ENCODE measurements at places on chromosomes 11 and 22.

DNA sequence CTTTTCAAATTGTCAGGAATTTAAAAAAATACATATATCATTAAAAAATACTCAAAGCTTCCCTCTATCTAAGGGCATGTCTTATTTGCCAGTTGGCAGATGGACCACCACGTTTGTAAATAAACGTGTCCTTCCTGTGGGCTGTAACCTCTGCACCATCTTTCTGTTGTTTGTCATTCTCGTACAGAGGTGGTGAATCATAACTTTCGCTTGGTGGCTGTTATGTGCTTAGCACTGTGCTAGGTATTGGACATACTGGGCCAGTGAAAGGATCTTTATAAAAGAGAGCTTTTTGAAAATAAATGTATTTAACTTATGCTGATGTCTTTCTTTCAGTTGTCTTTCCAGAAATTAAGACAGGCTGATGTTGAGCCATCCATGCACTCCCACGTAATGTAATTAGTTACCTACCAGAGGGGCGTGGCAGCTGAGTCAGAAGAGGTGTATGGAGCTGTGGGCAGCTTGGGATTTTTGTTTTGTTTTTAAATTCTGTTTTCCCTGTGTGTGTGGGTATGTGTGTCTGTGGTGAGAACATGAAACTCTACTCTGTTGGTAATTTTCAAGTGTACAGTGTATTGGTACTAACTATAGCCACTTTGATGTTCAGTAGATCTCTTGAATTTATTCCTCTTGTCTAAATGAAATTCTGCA, 62.7 kb downstream of the TECTA start:
- DNase-seq: no peak

GRCh38 chr11:87125257-87125656, 87.5 kb downstream of the TMEM135 start:
- no peak for DNase-seq

DNA sequence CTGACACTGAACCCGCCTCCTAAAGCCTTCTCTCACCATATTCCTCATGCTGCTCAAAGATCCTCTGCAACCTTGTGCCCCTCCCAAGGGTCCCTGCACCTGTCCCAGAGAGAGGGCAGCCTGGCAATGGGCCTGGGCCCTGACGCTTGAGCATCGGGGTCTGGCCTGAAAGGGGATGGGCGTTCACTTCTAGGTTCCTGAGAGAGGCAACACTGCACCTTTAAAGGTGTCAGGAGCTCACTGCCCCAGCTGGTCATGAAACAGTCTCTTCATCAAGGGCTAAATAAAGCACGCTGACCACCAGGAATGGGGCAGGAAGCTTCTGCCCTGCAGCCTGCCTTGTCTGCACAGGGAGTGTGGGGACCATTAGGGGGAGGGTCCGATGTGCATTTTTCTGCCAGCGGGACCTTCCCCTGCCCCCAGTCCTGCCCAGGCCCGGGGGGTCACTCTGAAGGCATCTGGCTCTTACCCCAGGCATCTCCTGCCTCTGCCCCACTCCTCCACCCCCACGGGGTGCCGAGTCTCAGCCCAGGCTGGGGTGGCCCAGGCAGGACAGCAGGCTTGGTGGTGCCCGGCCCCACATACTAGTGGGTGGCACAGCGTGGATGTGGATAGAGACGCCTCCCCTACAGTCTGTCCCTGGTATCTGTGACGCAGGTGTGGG, 3.5 kb downstream of the C11orf21 start:
- no peak for DNase-seq

DNA sequence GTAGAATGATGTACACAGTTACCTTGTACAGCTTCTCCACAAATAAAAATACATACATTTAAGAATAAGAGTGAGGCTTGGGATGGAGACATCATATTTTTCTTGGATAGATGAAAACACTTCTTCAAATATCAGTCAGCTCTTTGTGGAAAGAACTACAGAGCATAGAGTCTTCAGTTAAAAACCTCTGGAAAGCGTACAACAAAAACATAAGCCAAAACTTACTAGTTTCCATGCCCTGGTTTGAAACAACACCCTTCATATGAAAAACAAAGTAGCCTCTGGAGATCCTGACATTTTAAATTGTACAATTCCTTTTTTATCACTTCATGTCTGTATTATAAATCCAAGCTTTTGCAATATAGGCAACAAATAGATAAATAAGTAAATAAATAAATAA, 7.0 kb upstream of the CEP126 start:
- no peak for DNase-seq

GRCh38 chr11:72373163-72373562, 61.2 kb downstream of the CLPB start:
- no peak for DNase-seq

DNA sequence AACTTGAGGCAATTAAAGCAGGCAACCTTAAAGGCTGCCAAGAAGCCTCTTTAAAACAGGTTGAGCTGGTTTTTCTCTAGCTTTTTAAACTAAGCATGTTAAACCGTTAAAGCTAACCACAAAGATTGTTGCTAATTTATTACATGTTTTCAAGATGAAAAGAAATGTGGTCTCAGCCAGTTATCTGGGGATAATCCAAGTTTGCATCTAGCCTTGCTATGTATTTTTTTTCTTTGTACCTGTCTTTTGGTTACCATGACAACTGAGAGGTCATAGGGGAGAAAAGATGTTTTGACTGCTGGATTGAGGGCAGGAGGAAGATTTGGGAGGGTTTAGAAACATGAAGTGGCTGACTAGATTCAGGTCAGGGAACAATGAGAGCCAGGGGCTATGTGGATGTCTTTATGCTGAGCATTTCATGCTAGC, 19.2 kb upstream of the PGM2L1 start:
- no peak for DNase-seq

- DNase-seq: no peak
Observed at GRCh38 chr11:6258141-6258540, 1.5 kb upstream of the CCKBR start.

- DNase-seq: no peak
Observed at GRCh38 chr11:95443386-95443785, 212.4 kb upstream of the SESN3 start.

- DNase-seq: no peak
Observed at GRCh38 chr22:48566741-48567140, 1260.9 kb downstream of the BRD1 start.

GRCh38 chr22:22556995-22557925, 1.8 kb downstream of the PRAME start:
- no peak for DNase-seq

GRCh38 chr11:111019871-111020670, 225.5 kb upstream of the POU2AF2 start:
- DNase-seq: no peak
